ENCODE measurements at places on chromosomes 5 and 9.
A peak's percentile ranks its signal among the peaks of the same experiment; 100 is the strongest.

DNA sequence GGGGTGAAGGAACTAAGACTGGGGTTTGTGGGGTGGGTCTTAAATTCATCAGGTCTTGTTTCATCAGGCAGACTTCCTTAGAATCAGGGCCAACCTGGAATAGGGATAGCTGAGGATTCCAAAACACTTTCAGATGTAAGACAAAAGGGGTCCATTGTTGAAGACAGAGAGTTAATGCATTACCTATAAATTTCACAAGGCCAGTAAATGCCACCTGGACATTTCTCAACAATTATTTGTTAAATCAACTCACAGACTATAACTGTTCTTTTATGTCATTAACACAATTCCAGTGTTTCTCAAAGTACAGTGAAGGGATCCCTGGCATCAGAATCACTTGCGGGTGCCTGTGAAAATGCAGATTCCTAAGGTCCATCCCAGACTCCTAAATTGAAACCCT is 2.8 kb downstream of the MARCHF3 start:
- DNase-seq = no peak
- H3K4me3 ChIP-seq = no peak overlapping the region

GRCh38 chr5:136332223-136333015 is 32.9 kb downstream of the TRPC7 start:
- no peaks in the 10 kb centered on the region for H3K27me3 ChIP-seq
- H3K27ac ChIP-seq = no peak overlapping the region
- H3K4me3 ChIP-seq = no peak overlapping the region
- H3K4me1 ChIP-seq = no peaks in the 10 kb centered on the region
- no peaks in the 10 kb centered on the region for H3K36me3 ChIP-seq

DNA sequence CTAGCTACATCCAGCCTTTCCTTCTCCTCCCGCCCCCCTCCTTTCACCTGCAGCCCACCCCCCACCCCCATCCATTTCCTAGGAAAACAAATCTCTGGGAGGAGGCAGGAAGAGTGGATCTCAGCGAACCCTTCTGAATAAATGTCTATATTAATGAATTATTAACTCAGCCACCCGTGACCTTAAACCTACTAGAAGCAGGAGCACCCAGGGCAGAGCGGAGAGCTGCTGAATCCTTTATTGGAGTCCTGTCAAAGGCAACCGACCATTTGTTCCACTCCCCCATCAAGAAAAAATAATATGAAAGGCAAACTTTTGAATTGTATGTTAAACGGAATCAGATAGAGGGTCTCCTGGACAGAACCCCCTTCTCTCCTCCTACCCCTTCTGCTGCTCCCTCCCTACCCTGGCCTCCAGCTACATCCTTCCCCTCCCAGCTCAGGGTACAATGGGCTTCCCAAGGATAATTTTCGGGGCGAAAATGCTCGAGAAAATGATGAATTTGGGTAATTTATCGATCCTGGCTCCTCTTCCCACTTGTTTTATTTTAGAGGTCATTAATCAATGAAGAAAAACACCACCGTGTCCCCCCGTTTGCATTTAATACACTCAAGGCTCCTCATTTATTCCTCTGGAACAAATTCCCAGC is 3.3 kb upstream of the PRDM6 start:
- no peak overlapping the region for H3K27ac ChIP-seq
- no peaks in the 10 kb centered on the region for H3K36me3 ChIP-seq
- H3K27me3 ChIP-seq = peaks cover 25% of the 10 kb centered on the region
- DNase-seq = no peak
- no peak overlapping the region for H3K4me3 ChIP-seq

GRCh38 chr5:90421136-90421535 is 11.6 kb upstream of the CETN3 start:
- no peak overlapping the region for H3K4me3 ChIP-seq
- DNase-seq = peak; percentile 14
- H3K27ac ChIP-seq = no peak overlapping the region
- no peaks in the 10 kb centered on the region for H3K27me3 ChIP-seq
- no peaks in the 10 kb centered on the region for H3K4me1 ChIP-seq

DNA sequence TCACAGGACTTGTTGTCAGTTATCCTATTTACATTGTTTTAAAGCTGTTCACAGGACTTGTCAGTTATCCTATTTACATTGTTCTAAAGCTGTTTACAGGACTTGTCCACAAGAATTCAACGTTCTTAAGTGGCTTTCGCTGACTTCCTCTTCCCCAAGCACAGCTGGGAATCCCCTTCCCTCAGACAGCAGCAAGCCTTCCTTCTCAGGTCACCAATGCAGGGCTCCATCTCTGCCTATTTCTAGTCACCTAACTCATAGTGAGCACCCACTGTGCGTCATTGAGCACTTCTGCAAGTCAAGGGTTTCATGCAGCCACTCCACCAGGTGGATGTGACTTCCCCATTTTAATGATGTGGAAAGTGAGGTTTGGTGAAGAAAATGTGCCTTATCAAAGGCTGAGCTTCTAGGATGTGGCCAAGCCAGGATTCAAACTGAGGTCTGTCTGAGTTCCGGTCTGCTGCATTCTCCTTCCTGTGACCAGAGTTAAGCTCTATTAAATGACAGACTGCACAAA is 109.8 kb upstream of the ZNF462 start:
- H3K27me3 ChIP-seq = no peaks in the 10 kb centered on the region
- no peak overlapping the region for H3K27ac ChIP-seq
- H3K4me3 ChIP-seq = no peak overlapping the region

DNA sequence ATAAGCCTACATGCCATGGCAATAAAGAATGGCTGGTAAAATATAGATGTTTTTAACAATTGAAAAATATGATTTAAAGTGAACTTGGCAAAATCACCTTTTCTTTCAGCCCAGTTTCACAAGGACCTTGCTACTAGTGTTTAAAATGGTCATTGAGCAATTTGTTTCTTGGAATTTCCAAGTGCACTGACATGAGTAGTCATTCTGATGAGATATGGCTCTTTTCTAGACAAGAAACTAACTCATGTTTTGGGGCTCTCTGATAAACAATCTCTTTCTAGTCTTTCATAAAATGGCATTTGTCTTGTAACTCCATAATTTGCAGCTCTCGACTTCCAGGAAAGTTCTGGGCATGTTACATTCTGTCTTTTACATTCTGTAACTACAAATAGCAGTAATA is 176.8 kb downstream of the NR2F1-AS1 start:
- no peak overlapping the region for H3K4me3 ChIP-seq
- no peak overlapping the region for H3K27ac ChIP-seq
- DNase-seq = peak; percentile 56
- no peaks in the 10 kb centered on the region for H3K27me3 ChIP-seq
- H3K4me1 ChIP-seq = peaks cover 2% of the 10 kb centered on the region

DNA sequence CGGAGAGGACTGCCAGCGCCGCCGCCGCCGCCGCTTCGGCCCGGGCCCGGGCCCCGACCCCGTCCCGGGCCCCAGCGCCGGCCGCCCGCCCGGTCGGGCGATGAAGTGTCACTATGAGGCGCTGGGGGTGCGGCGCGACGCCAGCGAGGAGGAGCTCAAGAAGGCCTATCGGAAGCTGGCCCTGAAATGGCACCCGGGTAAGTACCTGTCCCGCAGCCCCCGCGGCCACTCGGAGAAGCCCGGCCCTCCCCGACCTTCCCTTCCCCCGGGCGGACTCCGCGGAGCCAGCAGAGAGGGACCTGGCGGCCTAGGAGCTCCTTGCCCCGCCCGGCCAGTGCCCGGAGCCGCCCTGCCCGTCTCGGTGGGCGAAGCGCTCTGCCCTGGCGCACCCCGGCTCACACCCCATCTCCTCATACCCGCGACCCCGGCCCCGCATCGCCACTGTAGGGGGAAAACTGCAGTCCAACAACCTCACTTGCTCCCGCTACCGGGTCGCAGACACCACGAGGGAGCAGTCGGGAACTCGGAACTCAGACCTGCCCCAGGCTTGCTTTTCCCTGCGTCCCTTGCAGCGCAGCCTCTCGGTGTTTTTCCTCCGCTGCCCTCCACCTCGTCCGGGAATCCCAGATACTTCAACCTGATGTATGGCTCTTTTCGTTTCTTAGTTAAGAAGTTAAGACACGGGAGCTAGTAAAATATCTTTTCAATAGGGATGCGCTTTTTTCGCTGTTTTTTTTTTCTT is 532 bp downstream of the DNAJC21 start:
- H3K27me3 ChIP-seq = no peaks in the 10 kb centered on the region
- H3K27ac ChIP-seq = peak overlapping the region; percentile 89
- peaks cover 40% of the 10 kb centered on the region for H3K36me3 ChIP-seq
- peak; percentile 88 for DNase-seq

Data from mesenchymal stem cell (in vitro differentiated cells and primary cell).